ENCODE measurements at places on chromosomes 3 and 15. TPM values are rescaled to one million over a fixed set of nuclear protein-coding genes. Genes with fewer than 3 reads are reported as not detected.

DNA sequence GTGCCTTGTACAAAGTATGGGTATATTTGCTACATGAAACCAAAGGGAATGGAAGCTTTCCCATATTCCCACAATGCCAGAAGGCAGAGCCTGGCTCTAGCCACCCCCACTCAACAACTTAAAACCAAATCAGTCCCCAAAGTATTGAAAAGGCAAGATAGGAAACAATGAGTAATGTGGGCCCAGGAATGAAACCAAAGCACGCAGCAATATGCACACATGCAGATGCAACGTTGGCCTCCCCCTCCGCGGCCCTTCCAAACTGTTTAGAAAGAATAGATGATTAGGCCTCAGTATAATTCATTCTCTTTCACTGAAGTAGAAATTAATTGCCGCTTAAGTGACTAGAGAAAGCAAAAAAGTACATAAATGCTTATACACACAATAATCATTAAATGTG lies 59.1 kb downstream of the THRB start:
- no peak for DNase-seq

- DNase-seq: no peak
These were observed 117.7 kb upstream of the SPATA16 start for GRCh38 chr3:173258697-173259096.

- DNase-seq: no peak
These were observed 40.9 kb upstream of the RNU6-1 start for GRCh38 chr15:67880651-67881182.

The COX17 gene
- total RNA-seq: 10.3 TPM

GRCh38 chr15:51499379-51499976 lies 123.1 kb downstream of the DMXL2 start:
- DNase-seq: no peak

DNA sequence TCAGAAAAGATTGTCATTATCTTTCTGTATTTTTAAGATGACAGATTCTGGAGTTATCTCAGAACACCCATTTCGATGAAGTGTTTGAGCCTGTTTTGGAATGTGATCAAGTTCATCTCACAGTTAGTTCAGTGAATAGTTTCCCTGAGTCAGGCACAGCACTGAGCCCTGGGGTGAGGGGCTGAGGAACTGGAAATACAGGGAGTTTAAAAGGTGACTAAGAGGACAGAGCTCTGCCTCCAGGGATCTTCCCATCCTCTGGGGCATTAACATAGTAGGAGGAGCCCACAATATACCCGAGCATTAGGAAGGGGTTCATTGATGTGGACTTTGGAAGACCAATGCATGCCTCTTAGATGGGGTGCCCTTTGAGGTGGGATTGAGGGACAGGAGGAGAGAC lies 355.1 kb downstream of the CLSTN2 start:
- DNase-seq: no peak

DNA sequence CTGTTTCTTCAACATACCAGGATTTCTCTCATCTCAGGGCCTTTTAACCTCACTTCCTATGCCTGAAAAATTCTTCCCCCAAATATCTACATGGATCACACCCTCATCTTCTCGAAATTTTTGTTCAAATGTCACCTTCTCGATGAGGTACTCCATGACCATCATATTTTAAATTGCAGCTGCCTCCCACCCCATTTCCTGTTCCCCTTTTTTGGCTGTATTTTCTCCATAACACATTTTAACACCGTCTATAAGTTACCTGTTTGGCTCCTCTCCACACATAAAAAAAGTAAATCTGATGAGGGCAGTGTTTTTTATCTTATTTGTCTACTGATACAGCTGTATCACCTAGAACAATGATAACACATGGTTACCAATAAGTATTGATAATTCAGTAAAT lies 20.7 kb upstream of the ZBED2 start:
- no peak for DNase-seq

DNA sequence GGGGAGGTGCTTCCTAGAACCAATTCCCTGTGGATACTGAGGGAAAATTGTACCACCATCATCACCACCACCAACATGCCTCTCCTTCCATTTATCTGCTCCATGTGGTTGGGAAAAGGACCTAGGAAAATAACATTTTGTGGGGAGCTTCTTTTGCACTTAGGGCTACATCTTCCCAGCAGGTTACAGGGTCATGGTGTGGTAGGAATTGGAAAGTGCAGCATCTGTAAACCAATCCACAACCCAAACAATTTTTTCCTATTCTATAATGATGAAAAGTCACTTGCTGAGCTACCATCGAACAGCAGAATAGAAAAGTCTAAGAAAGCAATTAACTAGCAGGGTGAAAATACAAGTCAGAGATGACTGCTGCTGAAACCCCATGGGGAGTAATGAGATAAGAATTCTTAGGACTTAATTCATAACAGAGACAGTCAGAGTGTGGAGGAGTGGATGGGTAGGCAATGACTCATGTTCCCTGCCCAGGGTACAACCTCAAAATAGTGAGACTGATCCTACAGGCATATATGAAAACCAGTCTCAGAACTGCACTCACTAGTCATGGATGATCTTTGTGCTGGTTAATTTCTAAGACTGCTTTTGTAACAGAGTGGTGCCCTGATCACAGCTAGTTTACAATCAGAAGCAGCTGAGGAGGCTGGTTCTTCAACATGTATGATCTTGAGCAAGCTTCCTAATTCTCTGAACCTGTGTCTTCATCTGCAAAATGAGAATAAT lies 38.1 kb upstream of the LEKR1 start:
- no peak for DNase-seq

- DNase-seq: peak; percentile 88
These were observed at the start of gene LZTFL1 for GRCh38 chr3:45841757-45842491. Gene LZTFL1 (minus strand): TSS chr3:45842119. CDS start chr3:45841991, 128 bp downstream.

DNA sequence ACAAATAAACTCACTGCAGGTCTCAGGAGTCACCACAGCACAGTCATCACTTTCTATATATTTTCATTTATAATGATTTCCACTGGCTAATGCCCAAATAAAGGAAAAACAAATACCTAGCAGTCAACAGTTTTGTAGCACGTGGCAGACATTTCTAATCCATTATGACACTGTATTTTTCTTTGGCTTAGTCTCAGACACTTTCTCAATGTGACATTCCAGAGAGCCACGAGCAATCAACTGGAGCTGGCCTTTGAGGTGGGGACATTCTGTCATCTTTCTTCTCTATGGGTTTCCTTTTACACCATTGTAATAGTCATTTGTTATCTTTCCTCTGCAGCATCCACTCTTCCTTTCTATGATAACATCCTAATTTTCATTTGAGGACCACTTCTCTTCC lies 119.7 kb downstream of the WNT5A start:
- DNase-seq: no peak

DNA sequence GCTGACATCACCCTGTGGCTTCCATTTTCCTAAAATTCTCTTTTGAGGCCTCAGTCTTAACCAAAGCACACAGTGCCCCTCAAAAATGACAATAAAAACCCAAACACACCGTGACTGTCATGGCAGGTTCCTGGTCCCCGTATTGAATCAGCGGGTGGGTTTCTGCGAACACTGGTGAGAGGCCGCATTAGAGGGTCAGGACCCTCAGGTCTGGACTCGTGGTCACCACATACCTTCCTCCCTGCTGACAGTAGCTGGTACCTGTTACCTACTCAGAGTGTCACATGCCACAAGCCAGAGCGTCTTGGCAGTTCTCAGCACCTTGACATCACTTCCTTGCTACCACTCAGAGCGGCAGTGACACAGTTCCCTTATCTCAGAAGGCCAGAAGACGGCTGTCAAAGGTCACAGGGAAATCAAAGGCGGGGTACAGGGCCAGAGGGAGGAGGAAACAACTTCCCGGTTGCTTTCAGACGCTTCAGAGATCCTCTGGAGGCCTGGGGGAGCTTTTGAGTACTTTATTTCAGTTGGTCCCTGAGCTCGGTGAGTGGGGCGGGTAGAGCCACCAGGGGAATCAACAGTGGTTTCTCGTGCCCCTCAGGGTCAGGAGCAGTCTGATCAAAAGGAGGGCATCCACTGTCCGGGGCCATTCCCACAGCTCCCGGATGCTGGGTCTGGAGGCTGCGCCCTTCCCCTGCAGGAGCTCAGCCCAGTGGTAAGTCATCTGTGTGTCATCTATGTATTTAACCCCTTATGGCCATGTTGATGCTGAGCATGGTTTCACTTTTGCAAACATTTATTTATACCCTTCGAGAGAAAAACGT lies at the start of the genes CCR5AS and CCRL2:
Gene CCR5AS (minus strand): TSS at position 279 of the 824 bp plus-strand sequence.
Gene CCRL2 (plus strand): TSS at position 472 of the 824 bp plus-strand sequence. CDS start 821 bp downstream, outside the sequence.
- peak; percentile 83 for DNase-seq

The CCDC39 gene
- total RNA-seq: under 0.01 TPM

GRCh38 chr3:72440491-72440890 lies 407.8 kb downstream of the SHQ1 start:
- DNase-seq: no peak

DNA sequence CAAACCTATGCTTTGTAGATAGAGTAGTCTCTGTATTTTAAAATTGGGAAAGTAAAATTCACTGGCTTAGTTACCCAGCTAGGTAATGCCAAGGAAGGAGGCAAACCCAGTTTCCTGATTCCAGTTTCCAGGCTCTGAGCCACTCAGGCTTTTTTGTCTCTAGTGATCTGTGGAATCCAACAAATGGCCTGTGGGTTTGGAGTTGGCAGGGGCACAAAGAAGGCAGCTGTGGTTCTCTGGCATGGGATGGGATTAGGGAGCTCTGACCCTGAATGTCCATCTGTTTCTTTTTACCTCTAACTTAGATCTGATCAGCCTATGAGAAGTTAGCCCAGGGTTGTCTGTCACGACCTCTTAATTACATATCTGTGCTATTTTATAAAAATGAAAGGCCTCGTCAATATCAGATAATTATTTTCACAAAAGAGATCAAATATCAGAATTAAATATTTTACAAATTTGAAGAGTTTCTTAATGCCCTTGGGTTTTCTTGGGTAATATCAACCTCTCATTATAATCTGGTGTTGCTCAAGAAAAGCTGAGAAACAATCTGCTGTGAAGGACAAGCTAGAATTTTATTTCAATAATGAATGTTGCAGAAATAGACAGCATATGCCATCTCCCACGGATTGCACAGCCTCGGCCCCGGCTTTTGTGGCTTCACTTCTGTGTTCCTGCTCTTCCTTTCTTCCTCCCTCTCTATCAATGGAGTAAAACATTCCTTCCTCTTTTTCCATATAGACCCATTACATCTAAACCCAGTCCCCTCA lies 63.7 kb upstream of the DAZL start:
- no peak for DNase-seq

The TRIM42 gene
- total RNA-seq: not detected

- no peak for DNase-seq
These were observed 51.8 kb downstream of the SERP1 start for GRCh38 chr3:150494411-150494977.

DNA sequence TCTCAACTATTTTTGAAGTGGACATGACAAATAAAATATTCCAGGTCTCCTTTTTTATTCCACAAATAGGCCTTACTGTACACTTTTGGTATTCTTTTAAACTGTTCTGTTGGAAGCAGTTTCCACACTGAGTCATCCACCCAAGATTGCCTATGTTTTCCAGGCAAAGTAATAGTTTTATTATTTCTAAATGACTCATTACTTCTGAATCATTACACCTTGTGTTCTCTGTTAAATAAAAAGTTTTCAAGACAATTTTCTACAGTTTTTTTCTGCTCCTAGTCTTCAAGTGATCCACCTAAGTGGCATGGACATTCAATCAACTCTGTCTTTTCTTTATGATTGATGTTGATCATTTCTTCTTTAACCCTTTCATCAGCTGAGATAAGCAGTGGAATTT lies 26.5 kb downstream of the PPP2R3A start:
- no peak for DNase-seq

The RARB gene
- 3.3 TPM for total RNA-seq

The ZNF385D gene
- 0.50 TPM for total RNA-seq

GRCh38 chr3:126746395-126747177 lies 42.5 kb downstream of the CHCHD6 start:
- no peak for DNase-seq

DNA sequence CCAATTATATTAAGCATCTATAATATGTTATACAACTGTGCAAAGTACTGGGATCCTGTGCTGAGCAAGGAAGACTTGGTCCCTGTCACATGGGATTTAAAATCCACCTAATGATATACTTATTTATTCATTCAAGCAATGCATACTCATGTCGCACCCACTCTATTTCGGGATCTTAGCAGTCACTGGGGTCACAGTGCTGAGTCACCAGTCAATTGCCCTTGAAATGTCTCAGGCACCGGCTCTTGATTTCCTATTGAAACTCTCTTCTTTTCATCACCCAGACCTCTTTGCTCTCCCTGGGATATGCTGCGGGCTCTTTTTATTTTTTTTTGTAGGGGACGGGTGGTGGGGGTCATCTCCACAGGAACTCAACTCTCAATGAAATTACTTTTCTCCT lies 194.5 kb upstream of the GAP43 start:
- no peak for DNase-seq

The ZNF660 gene
- total RNA-seq: 2.7 TPM

The CPLX3 gene
- not detected for total RNA-seq

DNA sequence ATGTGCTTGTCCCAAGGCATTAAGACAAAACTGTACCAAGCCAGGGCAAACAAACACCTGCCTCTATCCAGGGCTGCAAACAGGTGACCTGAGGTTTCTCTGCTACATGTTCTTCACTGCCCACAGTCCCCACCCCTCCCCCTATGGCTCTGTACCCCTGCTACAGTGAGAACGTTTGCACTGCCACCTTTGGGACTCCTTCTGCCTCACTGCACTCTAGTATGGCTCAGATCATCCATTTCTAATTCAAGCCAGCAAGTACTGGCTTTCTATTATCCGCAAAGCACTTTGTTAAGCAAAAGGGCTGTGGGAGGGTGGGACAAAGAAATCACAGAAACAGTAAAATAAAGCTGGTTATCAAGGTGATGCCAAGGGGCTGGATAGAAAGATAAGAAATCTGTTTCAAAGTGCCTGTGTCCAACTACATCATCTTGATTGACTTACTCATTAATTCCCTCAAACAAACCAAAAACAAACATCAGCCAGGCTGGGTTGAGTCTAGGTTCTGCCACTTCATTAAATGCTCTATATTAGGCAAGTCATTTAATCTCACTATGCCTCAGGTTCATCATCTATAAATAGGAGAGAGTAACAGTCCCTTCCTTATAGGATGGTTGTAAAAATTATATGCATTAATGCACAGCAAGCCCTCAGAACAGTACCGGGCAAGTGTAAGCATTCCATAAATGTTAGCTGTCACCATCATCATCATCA lies 95.3 kb downstream of the PDZRN3 start:
- DNase-seq: no peak

- no peak for DNase-seq
These were observed 429.2 kb downstream of the CADM2 start for GRCh38 chr3:85387913-85388505.

DNA sequence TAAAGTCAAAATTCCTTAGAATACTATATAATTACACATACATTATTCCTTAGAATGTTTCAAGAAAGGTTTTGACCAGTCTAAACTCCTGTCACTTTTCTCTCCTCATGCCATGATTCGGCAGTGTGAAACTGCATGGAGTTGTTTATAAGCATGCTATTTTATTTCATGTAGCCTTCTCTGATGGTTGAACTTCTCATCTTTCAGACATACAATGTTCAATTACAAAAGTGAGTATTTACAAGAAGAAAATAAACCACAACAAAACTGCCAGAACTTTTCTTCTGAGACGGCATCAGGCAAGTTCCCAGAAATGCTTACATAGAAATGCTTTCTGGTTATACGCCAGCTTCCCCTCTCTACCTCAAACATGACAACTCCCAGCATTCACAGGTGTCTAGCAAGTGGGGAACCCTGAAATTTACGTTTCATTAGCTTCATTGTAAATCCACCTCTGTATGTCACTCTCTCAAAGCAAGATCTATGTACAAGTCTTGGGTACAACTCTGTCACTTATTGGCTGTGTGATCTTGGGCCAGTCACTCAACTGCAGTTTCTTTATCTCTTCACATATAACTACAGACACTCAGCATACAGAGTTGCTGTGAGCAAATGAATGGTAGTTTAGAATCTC lies 42.7 kb downstream of the HDGFL3 start:
- no peak for DNase-seq

The ADGRG7 gene
- 2.1 TPM for total RNA-seq

- no peak for DNase-seq
These were observed 10.8 kb downstream of the ATP13A3 start for GRCh38 chr3:194475978-194476377.
